ENCODE measurements at places on chromosomes 6 and 20.

DNA sequence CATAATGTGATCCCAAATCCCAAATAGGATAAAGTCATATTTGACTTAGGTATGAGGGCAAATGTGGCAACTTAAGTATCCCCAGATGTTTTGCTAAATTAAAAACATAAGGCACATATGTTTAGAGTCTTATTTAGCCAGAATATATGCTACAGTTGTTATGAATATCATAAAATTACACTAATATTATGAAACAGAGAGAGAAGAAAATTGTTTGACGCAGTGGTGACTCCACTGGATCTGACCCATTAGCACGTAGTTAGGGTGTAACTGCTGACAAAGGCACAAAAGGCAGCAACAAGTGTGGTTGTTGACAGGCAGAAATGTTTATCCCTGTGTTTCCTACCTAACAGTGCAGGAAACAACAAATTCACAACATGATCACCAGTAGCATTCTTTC is 152.4 kb upstream of the THBS2 start:
- H3K27ac ChIP-seq = no peak overlapping the region
- H3K4me3 ChIP-seq = no peak overlapping the region
- peaks cover 22% of the 10 kb centered on the region for H3K36me3 ChIP-seq
- no peaks in the 10 kb centered on the region for H3K27me3 ChIP-seq

DNA sequence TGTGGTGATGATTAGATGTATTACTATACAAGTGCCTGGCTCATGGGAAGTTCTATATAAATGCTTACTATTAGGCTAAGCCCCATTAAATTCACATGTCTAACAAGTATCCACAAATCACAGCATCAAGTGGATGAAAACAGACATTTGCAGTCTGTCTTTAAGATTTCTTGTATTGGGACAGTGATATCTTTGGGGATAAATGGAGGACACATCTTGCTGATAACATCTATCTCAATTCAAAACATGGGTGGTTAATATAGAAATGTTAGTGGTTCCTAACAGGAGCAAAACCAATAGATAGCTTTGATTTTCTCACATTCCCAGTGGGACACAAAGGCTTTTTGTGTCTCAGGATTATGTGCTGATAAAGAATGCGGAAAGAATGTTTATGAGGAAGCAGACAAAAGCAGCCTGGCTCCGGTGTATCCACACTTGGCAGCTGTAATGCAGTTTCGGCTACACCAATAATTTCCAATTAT is 29.3 kb downstream of the PTPRK start:
- no peak for DNase-seq
- peaks cover 44% of the 10 kb centered on the region for H3K4me1 ChIP-seq
- H3K4me3 ChIP-seq = no peak overlapping the region
- H3K27ac ChIP-seq = no peak overlapping the region
- no peaks in the 10 kb centered on the region for H3K27me3 ChIP-seq

DNA sequence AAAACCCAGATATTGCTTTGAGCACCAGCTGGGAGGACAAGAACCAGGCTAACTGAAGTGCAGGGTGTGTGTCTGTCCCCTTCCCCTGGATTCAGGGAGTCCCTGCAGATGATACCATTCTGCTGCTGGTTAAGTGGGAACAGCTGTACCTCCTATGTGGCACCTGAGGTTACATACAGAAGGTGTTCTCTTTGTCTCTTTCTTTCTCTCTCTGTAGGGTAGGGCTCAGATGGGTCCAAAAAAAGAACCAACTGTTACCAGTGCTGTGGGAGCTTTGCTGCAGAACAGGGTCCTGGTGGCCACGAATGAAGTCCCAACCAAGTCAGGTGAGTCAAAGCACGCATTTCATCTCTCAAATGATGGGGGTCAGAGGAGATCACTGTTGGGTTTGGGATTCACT is 38.6 kb downstream of the ZC2HC1B start:
- H3K4me3 ChIP-seq = no peak overlapping the region
- no peaks in the 10 kb centered on the region for H3K36me3 ChIP-seq
- no peak overlapping the region for H3K27ac ChIP-seq
- DNase-seq = no peak
- H3K4me1 ChIP-seq = no peaks in the 10 kb centered on the region

DNA sequence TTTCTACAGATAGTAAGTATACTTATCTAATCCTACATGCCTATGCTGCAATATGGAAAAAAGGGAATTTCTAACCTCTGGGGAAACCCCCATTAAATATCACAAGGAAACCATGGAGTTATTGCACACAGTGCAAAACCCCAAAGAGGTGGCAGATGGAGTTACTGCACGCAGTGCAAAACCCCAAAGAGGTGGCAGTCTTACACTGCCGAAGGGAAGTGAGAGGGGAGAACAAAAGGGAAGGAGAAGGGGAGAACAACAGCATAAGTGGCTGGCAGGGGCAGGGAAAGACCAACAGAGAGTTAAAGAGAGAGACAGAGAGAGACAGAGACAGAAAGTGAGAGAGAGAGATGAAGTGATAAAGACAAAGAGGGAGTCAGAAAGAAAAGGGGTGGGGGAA is 43.8 kb upstream of the EIF2S2 start:
- H3K4me3 ChIP-seq = no peak overlapping the region
- no peak for DNase-seq
- peaks cover 4% of the 10 kb centered on the region for H3K36me3 ChIP-seq
- H3K27ac ChIP-seq = no peak overlapping the region
- H3K4me1 ChIP-seq = peaks cover 46% of the 10 kb centered on the region

DNA sequence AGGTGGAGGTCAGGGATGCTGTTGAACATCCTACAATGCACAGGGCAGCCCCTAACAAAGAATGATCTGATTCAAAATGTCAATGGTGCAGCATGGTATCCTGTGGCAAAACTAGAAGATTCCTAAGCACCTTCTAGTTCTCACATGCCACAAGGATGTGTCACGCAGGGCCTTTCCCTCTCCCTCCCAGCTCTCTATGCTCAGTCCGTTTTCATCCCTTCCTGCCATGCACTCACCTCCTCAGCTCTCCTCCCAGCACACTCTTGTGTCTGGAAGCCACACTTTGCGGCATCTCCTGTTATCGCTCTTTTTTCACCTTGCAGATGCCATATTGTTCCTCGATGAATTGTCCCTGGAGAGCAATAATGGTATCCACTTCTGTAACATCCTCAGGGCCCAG is 263.4 kb downstream of the CDC5L start:
- peaks cover 21% of the 10 kb centered on the region for H3K27me3 ChIP-seq
- H3K27ac ChIP-seq = no peak overlapping the region
- H3K4me3 ChIP-seq = no peak overlapping the region
- H3K36me3 ChIP-seq = no peaks in the 10 kb centered on the region

DNA sequence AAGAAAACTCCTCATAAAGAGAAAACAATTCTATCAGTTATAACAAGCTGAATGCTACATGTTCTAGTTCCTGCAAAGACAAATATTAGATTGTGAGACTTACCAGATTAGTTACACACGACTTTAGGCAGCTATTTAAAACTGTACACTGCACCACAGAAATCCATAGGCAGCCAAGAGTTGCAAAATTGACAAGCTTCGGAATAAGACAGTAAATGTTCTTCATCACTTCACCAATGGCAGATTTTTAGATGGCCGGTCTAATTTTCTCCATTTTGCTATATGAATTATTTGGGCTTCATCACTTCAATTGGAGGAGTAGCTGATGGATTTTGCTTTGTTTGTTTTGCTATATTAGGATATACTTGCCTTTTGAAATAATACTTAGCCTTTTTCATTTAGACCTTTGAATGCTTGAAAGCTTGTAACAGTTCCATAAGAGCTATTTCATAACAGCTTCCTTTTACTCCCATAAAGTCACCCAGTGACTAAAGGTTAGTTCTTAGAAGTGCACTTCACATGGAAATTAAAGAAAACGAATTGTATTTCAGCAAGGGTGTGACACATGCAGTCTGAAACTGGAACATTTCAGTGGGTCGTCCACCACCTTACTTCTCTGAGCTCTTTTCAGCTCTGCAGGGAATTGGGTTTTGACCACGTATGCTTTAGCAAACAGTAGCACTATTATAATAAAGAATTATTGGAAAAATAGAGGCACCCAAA is at the start of gene ROS1:
ROS1 (minus strand) TSS at position 512 of the 723 bp plus-strand sequence; CDS start at position 226, 286 bp downstream.
- no peak for DNase-seq
- H3K27me3 ChIP-seq = peaks cover 6% of the 10 kb centered on the region
- no peaks in the 10 kb centered on the region for H3K36me3 ChIP-seq
- no peaks in the 10 kb centered on the region for H3K4me1 ChIP-seq

- no peak for DNase-seq
- H3K27me3 ChIP-seq = no peaks in the 10 kb centered on the region
- H3K4me3 ChIP-seq = no peak overlapping the region
- peak overlapping the region; percentile 61 for H3K27ac ChIP-seq
These were observed 233.8 kb downstream of the SIM1 start for GRCh38 chr6:100230953-100231316.

DNA sequence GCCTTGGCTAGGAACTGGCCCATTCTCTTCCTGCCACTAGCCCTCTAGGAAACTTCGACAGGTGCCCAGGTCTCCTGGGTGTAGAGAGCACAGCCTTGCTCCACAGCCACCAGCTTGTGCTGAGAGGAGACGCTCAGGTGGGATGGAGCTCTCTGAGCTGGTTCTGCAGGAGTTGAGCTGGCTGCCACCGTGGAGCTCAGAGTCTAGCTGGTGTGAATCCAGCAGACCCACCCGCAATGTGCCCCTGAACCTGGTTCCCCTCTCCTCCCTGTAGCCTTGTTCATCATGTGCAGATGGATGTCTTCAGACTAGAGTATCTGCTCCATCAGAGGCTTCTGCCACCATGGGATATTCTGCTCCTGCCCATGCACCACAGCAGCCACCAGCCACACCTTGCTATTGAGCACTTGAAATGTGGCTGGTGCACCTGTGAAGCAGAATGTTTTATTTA is 222.5 kb downstream of the SYNDIG1 start:
- no peaks in the 10 kb centered on the region for H3K36me3 ChIP-seq
- no peak for DNase-seq
- no peak overlapping the region for H3K27ac ChIP-seq
- H3K4me3 ChIP-seq = no peak overlapping the region

DNA sequence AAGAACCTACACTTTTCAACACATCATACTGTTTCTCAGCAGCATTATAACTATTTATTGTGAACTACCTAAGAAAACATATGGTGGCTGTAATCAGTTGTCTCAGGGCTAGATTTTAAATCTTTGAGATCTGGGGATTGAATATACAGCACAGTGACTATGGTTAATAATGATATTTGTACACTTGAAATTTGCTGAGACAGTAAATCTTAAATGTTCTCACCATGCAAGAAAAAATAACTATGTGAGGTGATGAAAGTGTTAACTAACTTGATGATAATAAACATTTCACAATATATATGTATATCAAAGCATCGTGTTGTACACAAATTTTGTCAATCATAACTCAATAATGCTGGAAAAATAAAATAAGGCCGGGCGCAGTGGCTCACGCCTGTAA is 113.8 kb downstream of the ATXN1 start:
- peaks cover 2% of the 10 kb centered on the region for H3K36me3 ChIP-seq
- no peak overlapping the region for H3K4me3 ChIP-seq
- no peak overlapping the region for H3K27ac ChIP-seq
- no peak for DNase-seq

DNA sequence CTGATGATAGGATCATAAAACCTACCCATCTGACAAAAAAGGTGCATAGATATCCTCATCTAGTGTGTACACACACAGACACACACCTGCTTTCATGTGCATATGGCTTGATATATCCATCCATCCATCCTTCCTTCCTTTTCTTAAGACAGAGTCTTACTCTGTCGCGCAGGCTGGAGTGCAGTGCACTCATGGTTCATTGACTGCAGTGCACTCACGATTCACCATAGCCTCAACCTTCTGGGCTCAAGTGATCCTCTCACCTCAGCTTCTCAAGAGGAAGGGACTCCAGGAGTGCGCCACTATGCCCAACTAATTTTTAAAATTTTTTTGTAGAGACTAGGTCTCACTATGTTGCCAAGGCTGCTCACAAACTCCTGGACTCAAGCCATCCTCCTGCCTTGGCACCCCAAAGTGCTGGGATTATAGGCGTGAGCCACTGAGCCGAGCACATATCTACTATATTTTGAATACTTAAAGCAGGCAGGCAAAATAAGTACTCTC is 27.1 kb downstream of the ADNP start:
- peak overlapping the region; percentile 33 for H3K27ac ChIP-seq
- H3K4me1 ChIP-seq = no peaks in the 10 kb centered on the region
- H3K4me3 ChIP-seq = no peak overlapping the region
- H3K27me3 ChIP-seq = peaks cover 4% of the 10 kb centered on the region
- H3K36me3 ChIP-seq = peaks cover 49% of the 10 kb centered on the region

Data from nephron progenitor cell (in vitro differentiated cells).